ENCODE measurements at places on chromosomes 6 and 20. TPM values are rescaled to one million over a fixed set of nuclear protein-coding genes. Genes with fewer than 3 reads are reported as not detected.

PTPN1 gene
- 65.5 TPM for total RNA-seq

- no peak for DNase-seq
Observed at GRCh38 chr6:19551611-19552010, 285.6 kb upstream of the ID4 start.

DNA sequence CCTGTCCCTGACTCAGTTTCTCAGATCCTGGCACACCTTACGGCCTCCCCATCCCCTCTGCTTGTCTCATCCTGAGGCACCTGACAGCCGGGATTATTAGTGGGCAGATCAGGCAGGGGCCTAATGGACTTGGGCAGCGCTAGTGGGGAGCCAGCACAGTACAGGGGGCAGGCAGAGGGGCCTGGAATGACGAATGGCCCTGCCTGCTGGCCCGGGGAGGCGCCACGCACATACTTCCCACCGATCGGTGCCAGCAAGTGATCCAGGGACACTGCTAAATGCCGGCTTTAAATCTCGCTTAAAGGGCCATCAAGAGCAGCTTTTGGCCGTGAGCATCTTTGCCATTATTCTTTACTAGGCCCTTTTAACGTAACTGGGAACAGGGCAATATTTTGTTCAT is 188.4 kb downstream of the DHX35 start:
- no peak for DNase-seq

SLC17A2 gene
- not detected for total RNA-seq

IPCEF1 gene
- total RNA-seq, result 50.4 TPM

PGM3 gene
- 18.6 TPM for total RNA-seq

GRCh38 chr6:142833054-142833453 is 111.9 kb downstream of the HIVEP2 start:
- no peak for DNase-seq

DNA sequence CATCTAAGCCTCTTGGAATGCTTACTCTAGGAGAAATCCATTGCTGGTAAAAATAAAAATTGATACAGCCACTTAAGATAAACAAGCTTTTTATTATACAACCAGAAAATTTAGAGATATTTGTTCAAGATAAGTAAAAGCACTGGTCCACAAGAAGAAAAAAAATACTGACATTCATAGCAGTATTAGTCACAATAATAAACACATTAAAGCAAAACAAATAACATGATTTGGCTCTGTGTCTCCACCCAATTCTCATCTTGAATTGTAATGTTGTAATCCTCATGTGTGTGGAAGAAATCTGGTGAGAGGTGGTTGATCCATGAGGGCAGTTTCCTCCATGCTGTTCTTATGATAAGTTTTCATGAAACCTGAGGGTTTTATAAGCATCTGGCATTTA is 1093.5 kb upstream of the ADGRB3 start:
- DNase-seq, result no peak

Data from T-helper 17 cell (primary cell).